RWPE2 (cell line): ENCODE measurements at places on chromosomes 16 and 17.

- H3K4me3 ChIP-seq = no peak overlapping the region
- H3K27ac ChIP-seq = no peak overlapping the region
- no peaks in the 10 kb centered on the region for H3K4me1 ChIP-seq
- no peak for DNase-seq
- no peaks in the 10 kb centered on the region for H3K36me3 ChIP-seq
These were observed 1468.6 kb downstream of the CDH11 start for GRCh38 chr16:63653044-63653839.

GRCh38 chr17:42845918-42846593, 1.7 kb downstream of the AOC2 start:
- H3K36me3 ChIP-seq = peaks cover 40% of the 10 kb centered on the region
- no peak overlapping the region for H3K4me3 ChIP-seq
- H3K4me1 ChIP-seq = no peaks in the 10 kb centered on the region
- DNase-seq = no peak

DNA sequence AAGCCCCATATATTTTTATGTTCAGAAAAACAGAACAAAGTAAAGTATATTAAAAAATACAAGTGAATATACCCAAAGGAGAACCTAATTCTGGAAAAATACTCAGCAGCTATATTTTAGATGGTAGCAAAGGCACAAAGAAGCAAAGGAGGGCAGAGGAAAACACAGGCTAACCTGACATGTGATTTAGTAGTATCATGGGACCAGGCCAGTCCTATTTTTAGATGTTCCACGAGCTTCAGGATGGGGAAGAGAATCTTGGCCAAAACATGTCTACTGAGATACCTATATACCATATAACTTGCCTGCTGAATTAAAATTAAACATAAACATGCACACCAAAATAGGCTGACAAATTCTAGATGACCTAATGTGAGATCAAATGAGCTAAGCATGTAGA, 32.9 kb downstream of the SMYD4 start:
- no peaks in the 10 kb centered on the region for H3K27me3 ChIP-seq
- H3K27ac ChIP-seq = no peak overlapping the region
- no peak for DNase-seq
- H3K4me1 ChIP-seq = peaks cover 8% of the 10 kb centered on the region

- peak overlapping the region; percentile 94 for H3K27ac ChIP-seq
- H3K4me1 ChIP-seq = peaks cover 27% of the 10 kb centered on the region
- no peak for DNase-seq
- no peaks in the 10 kb centered on the region for H3K27me3 ChIP-seq
- H3K4me3 ChIP-seq = peak overlapping the region; percentile 47
These were observed 2.2 kb upstream of the CHD3 start for GRCh38 chr17:7886227-7887037.

DNA sequence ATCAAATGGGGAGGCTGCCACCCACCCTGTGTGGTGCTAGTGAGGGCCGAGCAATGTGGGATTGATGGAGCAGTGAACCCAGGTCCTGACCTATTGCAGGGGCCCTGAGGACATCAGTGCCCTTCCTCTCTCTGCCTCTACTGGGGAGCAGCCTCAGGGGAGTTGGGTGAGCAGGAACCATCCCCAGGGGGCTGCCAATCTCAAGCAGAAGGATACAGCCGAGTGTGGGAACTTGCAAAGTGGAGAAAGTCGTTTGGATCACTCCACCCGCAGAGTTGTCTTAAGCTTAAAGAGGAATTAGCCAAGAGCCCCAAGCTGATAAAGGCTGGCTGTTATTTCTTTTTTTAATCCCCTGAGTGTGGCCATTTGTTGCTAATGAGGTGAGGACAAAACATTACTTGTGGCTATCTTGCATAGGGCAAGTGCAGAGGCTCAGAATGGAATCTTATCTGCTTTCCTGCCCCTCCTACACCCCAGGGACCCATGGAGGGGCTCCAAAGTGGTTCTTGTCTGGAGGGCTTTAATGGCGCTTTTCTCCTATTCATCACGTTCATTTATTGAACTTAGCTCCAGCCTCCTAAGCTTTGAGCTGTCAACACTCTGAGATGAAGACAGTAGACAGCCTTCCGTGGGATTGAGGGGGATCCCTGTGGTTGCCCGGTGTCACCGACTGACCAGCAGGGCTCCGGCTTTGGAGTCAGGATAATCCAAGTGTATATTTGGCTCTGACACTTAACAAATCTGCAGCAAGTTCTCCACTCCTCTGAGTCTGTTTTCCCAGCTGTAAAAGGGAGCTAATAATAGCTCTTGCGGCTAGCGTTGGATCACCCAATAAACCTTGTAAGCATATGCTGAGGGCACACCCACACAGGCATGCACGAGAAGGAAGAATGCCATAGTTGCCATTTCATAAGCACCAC, 45.1 kb downstream of the MYH11 start:
- H3K4me1 ChIP-seq = no peaks in the 10 kb centered on the region
- H3K36me3 ChIP-seq = no peaks in the 10 kb centered on the region
- H3K27ac ChIP-seq = no peak overlapping the region
- DNase-seq = no peak

- no peak overlapping the region for H3K27ac ChIP-seq
- H3K4me3 ChIP-seq = no peak overlapping the region
- no peaks in the 10 kb centered on the region for H3K27me3 ChIP-seq
- DNase-seq = no peak
- H3K4me1 ChIP-seq = no peaks in the 10 kb centered on the region
These were observed 343.7 kb downstream of the CPPED1 start for GRCh38 chr16:12460064-12460392.

GRCh38 chr17:50920041-50920410, 53.9 kb upstream of the TOB1 start:
- H3K27me3 ChIP-seq = no peaks in the 10 kb centered on the region
- H3K4me1 ChIP-seq = peaks cover 45% of the 10 kb centered on the region
- peak overlapping the region; percentile 4 for H3K27ac ChIP-seq
- no peak overlapping the region for H3K4me3 ChIP-seq

DNA sequence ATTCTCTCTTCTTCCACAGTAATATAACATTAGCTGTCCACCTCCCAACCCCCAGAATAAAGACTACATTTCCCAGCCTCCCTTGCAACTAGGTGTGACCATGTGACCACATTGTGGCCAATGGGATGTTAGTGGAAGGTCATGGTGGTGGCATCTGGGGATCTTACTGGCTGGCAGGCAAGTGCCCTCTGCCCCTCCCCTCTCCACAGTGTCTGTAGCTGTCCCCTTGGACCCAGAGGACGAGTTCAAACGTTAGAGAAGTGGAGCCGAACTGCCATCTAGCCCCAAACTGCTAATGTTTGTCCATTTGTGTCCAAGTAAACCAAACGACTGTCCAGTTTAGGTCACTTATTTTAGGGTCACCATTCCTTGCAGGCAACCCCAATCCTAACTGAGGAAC, 26.6 kb upstream of the KCNG4 start:
- no peaks in the 10 kb centered on the region for H3K4me1 ChIP-seq
- H3K27ac ChIP-seq = no peak overlapping the region
- no peaks in the 10 kb centered on the region for H3K27me3 ChIP-seq
- no peak for DNase-seq

DNA sequence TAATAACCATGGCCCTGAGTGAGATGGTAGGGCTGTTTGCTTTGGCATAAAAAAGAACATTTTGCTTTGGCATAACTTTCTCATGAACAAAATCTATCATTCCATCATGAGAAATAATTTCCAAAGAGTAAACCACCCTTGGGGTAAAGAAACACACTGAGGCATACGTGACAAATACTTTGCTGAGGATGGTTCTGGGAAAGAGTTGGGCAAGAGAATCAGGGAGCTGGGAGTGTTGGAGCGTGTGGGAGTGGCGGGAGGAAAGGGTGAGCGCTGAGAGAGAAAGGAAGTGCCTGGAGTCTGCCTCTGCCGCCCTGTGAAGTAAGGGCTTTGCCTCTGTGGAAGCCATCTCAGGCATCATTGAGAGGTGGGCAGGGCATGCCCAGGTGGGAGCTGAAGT, 60.2 kb upstream of the ARHGAP44 start:
- H3K4me3 ChIP-seq = no peak overlapping the region
- no peak overlapping the region for H3K27ac ChIP-seq
- no peak for DNase-seq
- H3K27me3 ChIP-seq = no peaks in the 10 kb centered on the region

GRCh38 chr16:72415379-72415778, 243.4 kb upstream of the PMFBP1 start:
- no peaks in the 10 kb centered on the region for H3K4me1 ChIP-seq
- no peak for DNase-seq
- no peak overlapping the region for H3K27ac ChIP-seq
- H3K27me3 ChIP-seq = no peaks in the 10 kb centered on the region
- no peaks in the 10 kb centered on the region for H3K36me3 ChIP-seq

- H3K4me3 ChIP-seq = peak overlapping the region; percentile 88
- H3K36me3 ChIP-seq = peaks cover 10% of the 10 kb centered on the region
- H3K27ac ChIP-seq = peak overlapping the region; percentile 78
- H3K27me3 ChIP-seq = no peaks in the 10 kb centered on the region
- H3K4me1 ChIP-seq = peaks cover 8% of the 10 kb centered on the region
These were observed 793 bp upstream of the IRX3 start for GRCh38 chr16:54287131-54288029.

DNA sequence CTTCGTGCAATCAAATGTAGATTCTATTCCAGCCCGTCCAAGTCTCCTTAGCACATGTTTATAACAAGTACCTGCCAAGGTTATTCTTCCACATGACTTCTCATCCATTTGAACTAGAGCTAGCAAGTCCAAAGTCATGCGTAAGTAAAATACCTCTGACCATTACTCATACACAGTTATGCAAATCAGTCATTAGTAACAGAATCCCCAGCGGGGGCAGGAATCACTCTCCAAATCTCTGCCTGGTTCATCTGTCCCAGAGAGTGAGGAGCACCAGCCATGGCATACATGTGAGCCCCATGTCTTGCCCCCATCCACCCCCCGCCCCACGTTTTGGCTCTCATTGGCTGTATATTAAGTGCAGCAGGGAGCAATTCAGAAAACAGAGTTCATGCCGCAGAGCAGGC, 27.7 kb downstream of the SRL start:
- H3K4me1 ChIP-seq = peaks cover 10% of the 10 kb centered on the region
- peak overlapping the region; percentile 59 for H3K27ac ChIP-seq
- no peaks in the 10 kb centered on the region for H3K27me3 ChIP-seq
- H3K4me3 ChIP-seq = no peak overlapping the region
- no peaks in the 10 kb centered on the region for H3K36me3 ChIP-seq

DNA sequence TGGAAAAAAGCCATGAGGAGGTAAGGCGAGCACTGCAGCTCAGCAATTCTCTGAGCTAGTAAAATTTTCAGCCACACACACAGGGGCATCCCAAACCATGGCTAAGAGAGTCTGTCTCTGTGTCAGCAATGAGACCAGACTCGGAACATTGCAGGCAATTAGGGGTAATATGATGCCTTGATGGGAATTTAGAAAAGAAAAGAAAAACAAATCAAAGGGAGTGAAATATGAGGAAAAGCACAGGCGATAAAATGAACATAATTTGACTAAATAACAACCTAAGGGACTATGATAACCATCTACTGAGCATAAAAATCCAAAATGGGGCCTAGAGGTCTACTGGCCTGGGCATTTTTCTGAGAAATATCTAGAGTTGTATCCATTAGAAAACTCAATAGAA, 546.0 kb upstream of the PSMD7 start:
- no peak for DNase-seq
- no peaks in the 10 kb centered on the region for H3K36me3 ChIP-seq
- no peak overlapping the region for H3K4me3 ChIP-seq
- H3K27me3 ChIP-seq = peaks cover 4% of the 10 kb centered on the region
- H3K27ac ChIP-seq = no peak overlapping the region

- H3K27me3 ChIP-seq = peaks cover 24% of the 10 kb centered on the region
- H3K27ac ChIP-seq = no peak overlapping the region
- no peaks in the 10 kb centered on the region for H3K4me1 ChIP-seq
- peak overlapping the region; percentile 34 for H3K4me3 ChIP-seq
- DNase-seq = no peak
These were observed 257 bp downstream of the SNAI3 start for GRCh38 chr16:88686062-88686438.

DNA sequence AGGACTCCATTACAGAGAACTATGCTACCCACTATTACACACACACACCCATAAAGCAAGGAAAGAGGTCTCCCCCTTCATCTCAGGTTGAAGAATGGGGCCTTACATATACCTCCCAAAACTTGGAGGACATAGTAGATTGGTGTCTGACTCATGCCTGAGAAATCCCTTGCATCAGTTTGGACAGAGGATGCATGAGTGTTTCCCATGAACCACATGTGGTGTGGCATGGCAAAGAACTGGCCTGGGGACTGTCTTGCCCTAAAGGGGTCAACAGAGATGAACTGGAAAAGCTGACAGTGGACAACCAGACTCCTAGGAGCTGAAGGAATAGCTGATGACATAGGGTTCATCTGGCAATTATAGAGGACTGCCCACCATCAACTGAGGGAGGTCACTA, 54.0 kb downstream of the DYNLRB2 start:
- no peaks in the 10 kb centered on the region for H3K36me3 ChIP-seq
- H3K27me3 ChIP-seq = no peaks in the 10 kb centered on the region
- no peak overlapping the region for H3K4me3 ChIP-seq
- no peak overlapping the region for H3K27ac ChIP-seq
- no peak for DNase-seq
- no peaks in the 10 kb centered on the region for H3K4me1 ChIP-seq

DNA sequence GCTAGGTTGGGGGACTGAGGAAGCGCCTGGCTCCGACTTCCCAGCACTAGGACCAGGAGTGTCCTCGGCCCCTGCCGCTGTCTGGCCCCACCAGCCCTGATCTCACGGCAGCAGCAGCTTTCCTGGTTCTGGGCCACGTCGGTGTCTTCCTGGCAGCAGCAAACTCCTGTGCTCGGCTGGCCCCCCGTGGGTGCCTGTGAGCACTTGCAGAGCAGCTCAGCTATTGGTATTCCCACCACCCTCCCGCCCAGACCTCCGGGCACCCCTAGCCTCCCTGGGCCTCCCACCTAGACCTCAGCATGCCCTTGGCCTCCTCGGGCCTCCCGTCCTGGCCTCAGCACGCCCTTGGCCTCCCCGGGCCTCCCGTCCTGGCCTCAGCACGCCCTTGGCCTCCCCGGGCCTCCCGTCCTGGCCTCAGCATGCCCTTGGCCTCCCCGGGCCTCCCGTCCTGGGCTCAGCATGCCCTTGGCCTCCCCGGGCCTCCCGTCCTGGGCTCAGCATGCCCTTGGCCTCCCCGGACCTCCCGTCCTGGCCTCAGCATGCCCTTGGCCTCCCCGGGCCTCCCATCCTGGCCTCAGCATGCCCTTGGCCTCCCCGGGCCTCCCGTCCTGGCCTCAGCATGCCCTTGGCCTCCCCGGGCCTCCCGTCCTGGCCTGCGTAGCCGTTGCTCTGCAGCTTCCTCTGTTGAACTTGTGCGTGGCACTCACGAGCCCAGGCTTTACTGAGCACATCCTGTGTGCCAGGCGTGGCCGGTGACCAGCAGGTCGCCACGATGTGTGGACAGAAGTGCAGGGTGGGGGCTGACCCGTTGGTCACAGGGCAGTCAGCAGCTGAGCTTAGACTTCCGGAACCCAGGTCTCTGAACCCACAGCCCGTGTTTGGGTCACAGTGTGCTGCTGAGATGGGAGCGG, 51.8 kb upstream of the ACSF3 start:
- no peaks in the 10 kb centered on the region for H3K4me1 ChIP-seq
- peaks cover 8% of the 10 kb centered on the region for H3K27me3 ChIP-seq
- H3K27ac ChIP-seq = no peak overlapping the region
- DNase-seq = peak; percentile 43
- no peaks in the 10 kb centered on the region for H3K36me3 ChIP-seq

GRCh38 chr16:68737730-68738629, 888 bp downstream of the CDH1 start:
- DNase-seq = peak; percentile 74
- H3K36me3 ChIP-seq = peaks cover 31% of the 10 kb centered on the region
- no peaks in the 10 kb centered on the region for H3K27me3 ChIP-seq
- H3K27ac ChIP-seq = peak overlapping the region; percentile 86
- H3K4me3 ChIP-seq = peak overlapping the region; percentile 47

GRCh38 chr17:39641883-39642282, 4.9 kb downstream of the STARD3 start:
- H3K27ac ChIP-seq = no peak overlapping the region
- no peaks in the 10 kb centered on the region for H3K4me1 ChIP-seq
- no peak overlapping the region for H3K4me3 ChIP-seq
- no peak for DNase-seq
